ENCODE measurements at places on chromosomes 6 and 20.

- DNase-seq, result no peak
Observed at GRCh38 chr6:13391537-13391936, 63.2 kb upstream of the TBC1D7 start.

GRCh38 chr6:157087974-157088373 is 235.3 kb downstream of the TMEM242 start:
- DNase-seq, result no peak

DNA sequence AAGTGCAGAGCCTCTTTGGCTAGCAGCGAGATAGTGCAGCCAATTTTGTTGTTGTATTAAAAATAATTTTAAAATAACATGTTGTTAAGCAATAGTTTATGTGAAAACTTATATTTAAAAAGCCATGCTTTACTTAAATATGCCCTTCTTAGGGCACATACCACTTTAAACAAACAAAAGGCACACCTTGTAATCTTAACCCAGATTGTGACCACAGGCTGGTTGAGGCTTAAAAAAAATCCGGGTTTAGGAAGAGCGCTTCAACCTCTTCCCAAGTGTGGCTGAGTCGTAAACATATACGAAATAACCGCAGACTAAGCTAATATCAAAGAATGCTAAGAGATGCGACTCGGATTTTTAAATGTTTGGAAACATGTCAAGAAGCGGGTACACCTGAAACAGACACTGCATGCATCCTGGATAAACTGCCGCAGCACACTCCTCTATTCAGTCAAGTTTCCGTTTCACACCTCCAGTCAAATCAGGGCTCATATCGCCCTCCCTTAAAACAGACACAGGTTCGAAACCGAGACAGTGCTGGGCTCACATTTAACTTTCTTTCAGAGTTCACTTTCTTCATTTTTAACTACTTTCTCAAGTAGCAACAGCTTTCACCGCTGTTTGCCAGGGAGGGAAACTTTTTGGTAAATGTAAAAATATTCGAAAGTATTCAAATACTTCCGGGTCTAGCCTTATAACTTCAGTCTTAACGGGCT is 1.5 kb downstream of the DEK start:
- no peak for DNase-seq

DNA sequence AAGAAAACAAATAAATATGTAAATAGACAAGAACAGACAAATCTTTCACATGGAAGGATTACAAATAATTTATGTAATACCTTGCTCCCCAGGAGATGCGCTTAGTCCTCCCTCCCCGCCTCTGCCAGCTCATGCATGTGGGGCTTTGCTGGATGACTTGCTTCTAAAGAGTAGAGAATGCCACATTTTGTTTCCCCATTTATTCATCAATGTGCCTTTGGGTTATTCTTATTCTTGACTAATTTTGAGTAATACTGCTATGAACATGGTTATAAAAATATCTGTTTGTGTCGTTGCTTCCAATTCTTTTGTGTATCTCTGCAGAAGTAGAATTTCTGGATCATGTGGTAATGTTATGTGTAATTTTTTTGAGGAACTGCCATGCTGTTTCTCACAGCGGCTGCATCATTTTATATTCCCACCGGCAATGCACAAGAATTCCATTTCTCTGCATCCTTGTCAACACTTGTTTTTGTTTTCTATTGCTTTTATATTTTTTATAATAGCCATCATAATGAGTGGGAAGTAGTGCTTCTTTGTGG is 23.8 kb upstream of the DUSP22 start:
- DNase-seq, result no peak

GRCh38 chr20:6575912-6576401 is 191.5 kb upstream of the BMP2 start:
- no peak for DNase-seq

DNA sequence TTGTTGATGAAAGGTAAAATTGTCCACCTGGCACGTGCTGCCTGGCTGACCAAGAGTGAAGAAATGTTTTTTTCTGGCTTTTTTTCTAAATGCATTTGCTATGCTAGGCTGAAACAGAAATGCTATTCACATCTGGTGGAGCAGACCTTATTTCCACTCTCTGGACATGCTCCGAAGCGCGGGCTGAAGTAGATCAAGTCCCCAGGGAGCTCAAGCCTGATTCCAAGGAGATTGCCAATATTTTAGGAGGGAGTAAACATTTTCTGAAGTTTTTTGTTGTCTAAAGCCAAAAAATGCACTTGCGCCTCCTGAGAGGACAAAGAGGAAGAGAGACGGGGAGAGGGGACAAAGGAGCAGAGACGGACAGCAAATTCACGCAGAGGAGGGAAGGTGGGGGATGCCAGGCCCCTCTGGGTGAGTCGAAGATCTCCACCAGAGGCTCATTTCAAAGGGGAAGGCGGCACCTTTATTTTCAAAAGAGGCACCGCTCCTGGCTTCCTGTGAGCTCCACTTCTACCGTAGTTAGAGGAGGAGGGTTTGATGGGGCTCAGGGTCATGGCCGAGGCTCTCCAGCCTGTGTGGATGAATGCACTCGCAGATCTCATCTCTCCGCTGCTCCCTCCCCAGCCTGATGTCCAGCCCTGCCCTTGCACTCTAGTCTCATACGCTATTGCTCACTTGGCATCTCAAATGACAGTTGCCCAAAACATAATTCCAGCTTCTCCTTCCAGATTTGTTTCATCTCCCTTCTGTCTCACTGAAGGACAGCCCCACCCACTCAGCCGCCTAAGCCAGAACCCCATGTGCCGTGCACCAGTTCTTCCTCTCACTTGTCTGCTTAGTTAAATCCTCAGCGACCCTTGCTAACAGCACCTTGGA is 23.1 kb upstream of the SMOC2 start:
- no peak for DNase-seq

DNA sequence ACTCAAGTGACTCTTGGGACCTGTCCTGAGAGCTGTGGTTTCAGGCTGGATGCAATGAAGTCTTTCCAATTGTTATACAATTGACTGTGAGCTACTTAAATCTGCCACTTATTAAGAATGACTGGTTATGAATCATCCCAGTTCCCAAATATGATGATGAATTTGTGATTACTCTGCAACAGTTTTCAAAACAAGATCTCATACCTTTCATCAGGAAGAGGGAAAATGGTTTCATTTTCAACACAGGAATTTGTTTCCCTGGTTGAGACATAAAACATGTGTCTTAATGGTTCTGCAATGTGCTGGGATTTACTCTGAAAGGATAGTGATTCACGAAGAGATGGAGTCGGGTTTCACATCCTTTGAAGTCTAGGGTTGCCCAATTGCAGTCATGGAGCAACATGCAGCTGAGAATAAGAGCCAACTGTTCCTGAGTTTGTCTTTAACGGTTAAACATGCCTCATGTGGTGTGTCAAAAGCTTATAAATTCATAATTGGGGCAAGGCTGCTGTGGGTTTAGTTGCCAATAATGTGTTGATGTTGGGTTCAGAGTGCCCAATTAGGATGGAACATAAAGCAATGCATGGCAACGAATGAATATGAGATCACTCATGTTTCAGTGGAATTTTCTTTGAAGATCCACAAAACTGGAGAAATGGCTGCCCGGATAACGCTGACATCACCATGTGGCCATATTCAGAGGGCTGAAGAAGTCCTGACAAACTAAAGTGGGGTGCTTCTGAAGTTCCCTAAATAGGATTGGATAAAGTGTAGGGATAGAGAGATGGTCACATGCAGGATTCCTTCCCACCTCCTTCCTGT is 41.0 kb downstream of the CYP24A1 start:
- no peak for DNase-seq

GRCh38 chr6:106115286-106115685 is 29.1 kb downstream of the PRDM1 start:
- DNase-seq, result no peak

Measured in LNCaP clone FGC (cell line).